ENCODE measurements at places on chromosomes 7 and 10.

DNA sequence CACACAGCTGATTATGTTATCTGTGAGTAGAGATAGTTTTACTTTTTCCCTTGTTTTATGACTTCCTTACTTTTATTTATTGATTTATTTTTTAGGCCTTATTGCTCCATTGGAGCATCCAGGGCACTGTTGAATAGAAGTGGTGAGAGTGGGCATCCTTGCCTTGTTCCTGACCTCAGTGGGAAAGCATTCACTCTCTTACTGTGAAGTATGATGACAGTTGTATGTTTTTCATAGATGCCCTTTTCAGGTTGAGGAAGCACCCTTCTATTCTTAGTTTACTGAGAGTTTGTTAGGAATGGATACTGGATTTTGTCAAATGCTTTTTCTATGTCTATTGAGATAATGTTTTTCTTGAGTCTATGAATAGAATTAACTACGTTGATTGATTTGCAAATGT lies 88.6 kb downstream of the XRCC2 start:
- DNase-seq = no peak

- DNase-seq = no peak
Observed at GRCh38 chr10:132787495-132788179, 1.7 kb upstream of the NKX6-2 start.

GRCh38 chr10:29849886-29850285 lies 209.5 kb downstream of the JCAD start:
- DNase-seq = no peak

- DNase-seq = peak; percentile 93
Observed at GRCh38 chr7:28984631-28985030, 26.5 kb upstream of the TRIL start.

- peak; percentile 84 for DNase-seq
Observed at GRCh38 chr10:113228530-113228929, 278.5 kb downstream of the TCF7L2 start.

DNA sequence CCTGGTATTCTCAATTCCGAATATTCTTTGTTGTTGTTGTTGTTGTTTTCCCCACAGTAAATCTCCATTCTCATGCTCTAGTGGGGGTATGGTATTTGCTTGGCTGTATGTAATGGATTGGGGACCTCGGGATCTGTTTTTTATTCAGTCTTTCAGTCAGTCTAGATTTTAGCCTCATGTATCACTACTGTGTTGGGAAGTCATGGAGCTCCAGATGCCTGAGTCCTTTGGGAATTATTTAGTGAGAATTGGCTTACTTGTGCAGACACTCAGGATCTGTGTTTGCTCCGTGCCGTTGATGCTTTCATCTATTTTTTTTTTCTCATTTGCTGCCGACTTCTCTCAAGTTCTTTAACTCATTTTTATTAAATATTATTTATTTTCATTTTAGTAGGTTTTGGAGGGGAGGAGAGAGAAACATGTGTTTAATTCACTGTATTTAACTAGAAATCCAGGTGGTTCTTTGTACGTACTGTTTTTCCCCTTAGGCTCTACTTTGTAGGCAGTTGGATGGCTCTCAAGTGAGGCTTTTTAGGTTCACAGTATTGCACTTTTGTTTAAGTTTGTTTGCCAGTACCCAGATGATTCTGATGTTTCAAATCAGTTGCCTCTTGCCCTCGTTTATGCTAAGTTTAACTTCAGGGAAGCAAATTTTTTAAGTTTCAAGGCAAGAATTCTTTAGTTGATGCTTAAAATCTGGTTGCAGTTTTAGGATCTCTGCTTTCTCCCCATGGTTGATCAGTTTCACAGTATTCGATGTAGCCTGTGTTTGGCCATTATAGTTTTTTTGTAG lies 36.9 kb downstream of the ZNRF2 start:
- peak; percentile 40 for DNase-seq

GRCh38 chr7:100974021-100974420 lies 4.7 kb downstream of the MUC12 start:
- DNase-seq = peak; percentile 30

- DNase-seq = no peak
Observed at GRCh38 chr7:821688-822087, 10.6 kb upstream of the SUN1 start.

DNA sequence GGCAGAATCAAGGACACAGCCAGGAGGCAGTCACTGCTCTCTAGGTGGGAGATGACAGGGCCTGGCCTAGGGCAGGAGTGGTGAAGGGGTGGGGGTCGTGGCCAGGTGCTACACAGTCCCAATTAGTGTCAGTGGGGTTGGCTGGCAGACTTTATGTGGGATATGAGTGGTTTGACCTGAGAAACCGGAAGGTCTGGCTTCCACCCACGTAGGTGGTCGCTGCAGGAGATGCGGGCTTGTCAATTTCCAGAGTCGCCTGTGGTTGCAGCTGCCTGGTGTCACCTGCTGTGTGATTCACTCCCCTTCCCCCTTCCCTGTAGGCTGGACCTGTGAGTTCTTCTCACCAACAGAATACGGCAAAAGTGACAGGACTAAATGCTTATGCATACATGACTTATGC lies 124.3 kb downstream of the KLF6 start:
- no peak for DNase-seq

DNA sequence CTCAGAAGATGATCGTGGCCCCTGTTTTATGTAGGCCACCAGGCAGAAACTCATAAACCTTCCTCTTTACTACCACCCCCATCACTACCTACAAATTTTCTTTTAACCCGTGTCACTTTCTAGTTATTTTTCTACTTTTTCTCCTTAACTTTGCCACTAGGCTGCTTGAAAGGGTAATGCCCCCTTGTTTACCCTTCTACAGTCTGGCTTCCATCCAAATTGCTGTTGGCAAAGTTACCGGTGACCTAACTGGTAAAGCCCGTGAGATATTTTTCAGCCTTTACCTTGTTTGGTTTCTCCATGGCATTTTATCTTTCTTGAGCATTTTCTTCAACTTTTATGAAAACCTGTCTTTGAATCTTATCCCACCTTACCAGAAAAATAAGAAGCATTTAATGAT lies 153.0 kb downstream of the WNT2 start:
- DNase-seq = no peak

GRCh38 chr10:31001740-31002139 lies 29.9 kb downstream of the ZNF438 start:
- DNase-seq = no peak

GRCh38 chr7:30848121-30848855 lies 63.4 kb upstream of the AQP1 start:
- DNase-seq = no peak

- DNase-seq = no peak
Observed at GRCh38 chr7:77327932-77328628, 88.1 kb downstream of the GSAP start.

DNA sequence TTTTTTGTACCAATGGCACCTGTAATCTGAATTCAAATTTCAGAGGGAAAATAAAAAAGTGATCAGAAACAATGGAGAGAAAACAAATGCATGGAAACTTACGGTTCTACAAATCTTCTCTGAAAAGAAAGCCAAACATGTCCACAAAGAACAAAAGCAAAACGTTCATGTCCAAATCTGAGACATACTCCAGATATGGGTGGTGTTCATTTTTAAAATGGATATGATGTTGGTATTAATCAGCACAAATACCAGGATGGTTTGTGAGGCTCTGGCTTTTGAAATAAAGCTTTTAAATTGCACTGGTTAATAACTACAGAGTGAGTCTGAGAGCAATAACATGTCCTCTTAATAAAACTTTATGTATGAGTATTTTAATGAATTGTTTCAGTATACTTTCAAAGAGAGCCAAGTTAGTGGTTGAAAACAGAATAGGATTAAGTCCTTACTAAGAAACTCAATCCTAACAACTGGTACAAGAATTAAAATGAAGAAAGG lies 366.4 kb downstream of the INHBA start:
- DNase-seq = no peak

GRCh38 chr7:90817846-90818245 lies 221.7 kb downstream of the CDK14 start:
- no peak for DNase-seq

- no peak for DNase-seq
Observed at GRCh38 chr7:45579391-45579801, 5.2 kb downstream of the ADCY1 start.

GRCh38 chr7:22731766-22732165 lies 4.8 kb downstream of the IL6 start:
- DNase-seq = peak; percentile 23

DNA sequence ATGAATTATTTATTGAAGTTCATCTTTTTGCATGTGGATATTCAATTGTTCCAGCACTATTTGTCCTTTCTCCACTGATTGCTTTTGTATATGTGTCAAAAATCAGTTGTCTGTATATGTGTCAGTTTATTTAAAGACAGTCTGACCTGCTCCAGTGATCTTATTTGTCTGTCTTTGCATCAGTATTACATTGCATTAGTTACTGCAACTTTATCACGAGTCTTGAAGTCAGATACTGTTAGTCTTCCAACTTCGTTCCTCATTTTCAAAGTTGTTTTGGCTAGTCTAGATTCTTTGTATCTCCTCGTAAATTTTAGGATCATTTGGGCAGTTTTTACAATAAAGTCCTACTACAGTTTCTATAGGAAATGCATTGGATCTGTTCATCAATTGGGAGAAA lies 166.4 kb downstream of the CELF2 start:
- no peak for DNase-seq

DNA sequence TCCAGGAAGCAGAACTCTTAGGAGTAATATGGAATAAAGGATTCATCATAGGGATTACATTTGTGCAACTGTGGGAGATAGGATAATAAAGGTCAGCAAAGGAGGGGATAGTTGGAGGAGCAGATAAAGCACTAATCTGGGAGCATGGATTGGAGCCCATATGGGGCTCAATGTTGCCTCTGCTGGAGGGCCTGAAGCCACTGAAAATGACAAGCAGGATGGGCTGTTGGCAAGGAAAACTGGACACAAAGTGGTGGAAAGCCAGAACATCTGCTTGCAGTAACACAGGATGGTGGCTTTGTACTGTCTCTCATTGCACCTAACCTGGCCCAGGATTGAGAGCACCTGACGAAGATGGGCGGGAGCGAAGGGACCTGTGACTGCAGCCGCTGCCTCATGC lies 15.0 kb upstream of the COMMD3 start:
- no peak for DNase-seq

DNA sequence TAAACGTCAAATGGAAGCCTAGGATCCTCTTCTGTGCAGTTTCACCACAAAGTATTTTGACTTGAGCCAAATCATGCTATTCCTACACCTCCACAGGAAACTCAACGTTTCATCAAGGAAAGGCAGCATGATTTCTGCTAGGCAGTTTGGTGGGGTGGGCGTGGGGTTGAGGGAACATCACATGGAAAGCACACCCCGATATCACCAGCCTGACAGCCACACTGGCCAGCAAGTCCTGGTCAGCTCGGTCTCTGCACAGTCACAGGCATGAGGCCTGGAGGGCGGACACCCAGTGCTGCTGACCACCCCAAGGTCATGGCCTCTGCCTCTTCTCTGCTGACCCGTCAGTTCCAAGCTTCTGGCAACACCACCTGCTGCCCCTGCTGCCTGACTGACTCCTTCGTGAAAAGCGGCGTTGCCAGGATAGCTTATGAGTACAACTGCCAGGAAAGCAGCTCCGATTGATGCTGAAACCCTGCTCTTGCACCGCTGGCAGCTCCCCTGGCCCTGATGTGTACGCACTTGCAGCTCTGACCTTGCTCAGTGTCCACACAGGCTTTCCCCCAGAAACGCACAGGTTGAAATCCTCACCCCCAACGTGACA lies 171.5 kb downstream of the DIP2C start:
- no peak for DNase-seq

DNA sequence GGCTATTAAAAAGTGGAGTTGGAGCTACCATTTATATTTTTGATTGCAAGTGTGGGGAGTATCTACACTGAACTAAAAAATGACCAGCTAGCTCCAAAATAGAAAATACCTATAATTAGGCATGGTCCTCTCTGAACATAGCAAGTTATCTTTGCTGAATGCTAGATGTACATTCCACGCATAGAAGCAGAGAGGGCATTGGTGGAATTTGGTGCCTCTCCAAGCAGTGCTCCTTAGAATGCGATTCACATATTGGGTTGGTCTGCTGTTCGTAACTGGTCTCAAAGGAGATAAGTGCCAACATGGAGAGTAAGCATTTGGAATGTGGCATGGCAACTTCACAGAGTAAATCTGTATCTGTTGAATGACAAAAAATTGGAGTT lies 196.2 kb downstream of the PTN start:
- DNase-seq = peak; percentile 20

Data from AG10803 (cell line).